ENCODE measurements at places on chromosomes 7 and 10. TPM values are rescaled to one million over a fixed set of nuclear protein-coding genes. Genes with fewer than 3 reads are reported as not detected.

- DNase-seq = no peak
Measured at GRCh38 chr7:10579561-10579960, 394.1 kb upstream of the PHF14 start.

DNA sequence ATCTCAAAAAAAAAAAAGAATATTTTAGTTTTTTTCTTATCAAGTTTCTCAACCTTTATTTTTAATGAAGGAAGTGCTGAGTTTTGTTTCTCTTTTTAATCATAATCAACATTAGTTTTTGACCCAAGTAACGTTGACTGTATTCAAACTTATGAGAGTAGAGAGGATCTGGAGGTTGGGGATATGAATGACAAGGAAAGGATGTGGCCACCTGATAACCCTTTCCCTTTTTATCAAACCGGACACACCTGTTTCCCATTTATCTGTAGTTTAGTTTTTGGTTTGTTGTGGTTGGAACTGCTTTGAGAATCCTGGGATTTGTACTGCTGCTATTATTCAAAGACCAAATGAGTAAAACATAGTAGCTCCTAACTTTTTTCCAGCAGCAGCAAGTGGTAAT lies 38.6 kb downstream of the HACD1 start:
- no peak for DNase-seq

DNA sequence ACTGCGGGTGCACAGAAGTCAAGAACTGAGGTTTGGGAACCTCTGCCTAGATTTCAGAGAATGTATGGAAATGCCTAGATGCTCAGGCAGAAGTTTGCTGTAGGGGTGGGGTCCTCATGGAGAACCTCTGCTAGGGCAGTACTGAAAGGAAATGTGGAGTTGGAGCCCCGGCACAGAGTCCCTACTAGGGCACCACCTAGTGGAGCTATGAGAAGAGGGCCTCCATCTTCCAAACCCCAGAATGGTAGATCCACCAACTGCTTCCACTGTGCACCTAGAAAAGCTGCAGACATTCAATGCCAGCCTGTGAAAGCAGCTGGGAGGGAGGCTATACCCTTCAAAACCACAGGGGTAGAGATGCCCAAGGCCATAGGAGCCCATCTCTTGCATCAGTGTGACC lies 1336.0 kb upstream of the CELF2 start:
- DNase-seq = no peak

The EPHA1 gene
- 16.1 TPM for total RNA-seq

Measured in left lung (tissue), 14 donors.